Activated CD4-positive, alpha-beta memory T cell treated with anti-CD3 and anti-CD28 coated beads for 36 hours (primary cell): ENCODE measurements at places on chromosomes 7 and 10. TPM values are rescaled to one million over a fixed set of nuclear protein-coding genes. Genes with fewer than 3 reads are reported as not detected.

DNA sequence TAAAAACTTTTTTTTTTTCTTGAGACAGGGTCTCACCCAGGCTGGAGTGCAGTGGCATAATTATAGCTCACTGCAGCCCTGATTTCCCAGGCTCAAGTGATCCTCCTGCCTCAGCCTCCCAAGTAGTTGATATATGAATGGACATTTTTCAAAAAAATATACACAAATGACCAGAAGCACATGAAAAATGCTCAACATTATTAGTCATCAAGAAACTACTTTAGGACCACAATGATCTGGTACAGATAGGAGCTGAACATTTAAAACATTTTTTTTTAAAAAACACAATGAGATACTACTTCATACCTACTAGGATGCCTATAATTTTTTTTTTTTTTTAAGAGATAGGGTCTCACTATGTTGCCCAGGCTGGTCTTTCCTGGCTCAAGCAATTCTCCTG is 21.7 kb downstream of the SCD start:
- no peak for DNase-seq

DNA sequence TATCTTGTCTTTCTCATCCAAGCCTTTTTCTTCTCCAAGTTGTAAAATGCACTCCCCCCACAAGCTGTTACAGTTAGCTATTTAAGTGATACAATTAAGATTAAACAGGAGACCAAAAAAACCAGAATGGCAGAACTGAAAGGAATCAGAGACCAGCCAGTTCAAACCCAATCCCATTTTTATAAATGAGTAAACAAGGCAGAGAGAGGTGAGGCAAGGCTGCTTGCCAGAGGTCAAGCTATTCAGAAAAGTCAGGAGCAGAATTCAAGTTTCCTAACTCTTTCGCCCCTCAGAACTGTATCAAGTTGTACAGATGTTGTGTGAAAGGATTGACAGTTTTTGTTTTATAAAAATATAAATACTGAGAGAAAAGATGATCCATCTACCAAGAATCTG is 90.2 kb downstream of the ZFAND4 start:
- DNase-seq: no peak

DNA sequence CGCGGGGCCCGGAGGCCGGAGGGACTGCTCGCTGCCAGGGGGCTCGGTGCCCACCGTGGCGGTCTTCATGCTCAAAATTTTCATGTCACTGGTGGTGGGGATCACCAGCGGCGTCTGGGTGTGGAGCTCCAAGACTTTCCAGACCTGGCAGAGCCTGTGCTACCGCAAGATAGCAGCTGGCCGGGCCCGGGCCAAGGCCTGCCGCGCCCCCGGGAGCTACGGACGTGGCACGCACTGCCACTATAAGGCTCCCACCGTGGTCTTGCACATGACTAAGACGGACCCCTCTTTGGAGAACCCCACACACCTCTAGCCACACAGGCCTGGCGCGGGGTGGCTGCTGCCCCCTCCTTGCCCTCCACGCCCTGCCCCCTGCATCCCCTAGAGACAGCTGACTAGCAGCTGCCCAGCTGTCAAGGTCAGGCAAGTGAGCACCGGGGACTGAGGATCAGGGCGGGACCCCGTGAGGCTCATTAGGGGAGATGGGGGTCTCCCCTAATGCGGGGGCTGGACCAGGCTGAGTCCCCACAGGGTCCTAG is 2.0 kb downstream of the FZD9 start:
- DNase-seq: no peak

GRCh38 chr7:19958309-19958896 is 185.0 kb upstream of the TMEM196 start:
- no peak for DNase-seq

GRCh38 chr7:44881610-44882009 is 3.7 kb downstream of the PURB start:
- no peak for DNase-seq

DNA sequence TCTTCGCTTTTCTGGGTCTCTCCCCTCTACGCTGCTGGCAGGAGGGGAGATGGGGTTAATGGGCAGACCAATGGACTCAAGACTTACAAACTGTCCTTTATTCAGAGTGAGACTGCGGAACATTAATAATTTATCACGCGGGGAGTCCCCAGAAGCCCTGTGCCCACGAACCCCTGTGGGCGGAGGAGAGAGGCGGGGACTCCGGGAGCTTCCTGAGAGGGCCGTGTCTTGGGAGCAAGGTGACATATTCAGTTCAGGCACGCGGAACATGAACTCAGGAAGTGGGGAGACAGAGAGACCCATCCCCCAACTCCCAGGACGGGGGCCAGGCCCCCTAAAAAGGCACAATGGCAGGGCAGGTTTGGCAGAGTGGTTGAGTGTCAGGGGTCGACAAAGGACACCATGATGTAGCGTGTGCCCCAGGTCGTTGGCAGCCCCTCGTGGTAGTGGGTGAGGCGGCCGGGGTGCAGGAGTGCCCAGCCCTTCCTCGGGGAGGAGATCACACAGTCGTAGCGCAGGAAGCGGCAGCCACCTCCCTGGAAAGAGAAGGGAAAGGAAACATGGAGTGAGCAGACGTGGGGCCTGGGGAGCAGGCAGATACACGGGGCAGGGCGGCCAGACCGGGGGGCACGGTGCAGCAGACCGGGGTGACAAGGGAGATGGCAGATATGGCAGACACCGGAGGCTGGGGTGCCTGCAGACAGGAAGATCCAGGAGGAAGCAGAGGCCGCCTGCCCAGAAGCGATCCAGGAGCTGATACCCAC is 5.2 kb upstream of the MOGAT3 start:
- no peak for DNase-seq

DNA sequence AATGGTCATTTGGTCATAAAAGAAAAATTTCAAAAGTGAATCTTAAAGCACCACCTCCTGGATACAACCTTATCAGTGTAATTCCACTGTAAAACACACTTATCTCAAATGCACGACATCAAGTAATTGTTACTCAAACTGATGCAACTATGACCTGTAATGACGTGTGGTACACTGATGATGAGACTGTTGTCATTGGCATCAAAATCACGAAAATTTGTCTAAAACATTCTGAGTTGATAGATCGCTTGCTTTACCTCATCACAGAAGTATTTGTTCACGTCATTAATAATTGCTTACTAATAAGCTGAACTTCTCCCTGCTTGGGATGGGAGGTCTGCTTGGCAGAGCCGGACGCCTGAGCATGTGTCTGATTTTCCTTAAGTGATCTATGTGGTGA is 221.8 kb upstream of the KLF6 start:
- DNase-seq: no peak

The ZNF804B gene
- total RNA-seq: not detected

The PGAM1 gene
- total RNA-seq: 1,430 TPM

- DNase-seq: no peak
Observed at GRCh38 chr7:39386718-39387117, 179.5 kb upstream of the YAE1 start.

The TASOR2 gene
- total RNA-seq: 41.8 TPM

DNA sequence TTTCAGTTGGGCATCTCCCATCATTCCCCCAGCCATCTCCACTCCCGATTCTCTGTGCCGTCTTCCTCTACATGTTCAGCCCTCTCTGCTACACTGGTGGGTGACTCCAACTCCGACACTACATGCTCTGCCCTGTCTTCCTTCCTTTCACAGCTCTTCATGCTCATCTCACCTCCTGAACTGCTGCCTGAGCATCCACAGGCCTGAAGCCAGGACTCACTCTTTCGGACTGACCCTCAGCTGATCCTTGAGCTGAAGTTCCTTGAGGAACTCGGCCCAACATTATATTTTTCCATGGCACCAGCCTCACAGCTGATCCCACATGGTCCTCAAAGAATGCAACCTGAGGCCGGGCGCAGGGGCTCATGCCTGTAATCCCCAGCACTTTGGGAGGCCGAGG is 538.4 kb downstream of the PTPRN2 start:
- no peak for DNase-seq
